ENCODE measurements at places on chromosomes 16 and 17. TPM values are rescaled to one million over a fixed set of nuclear protein-coding genes. Genes with fewer than 3 reads are reported as not detected.

The SLC38A8 gene
- total RNA-seq: not detected

DNA sequence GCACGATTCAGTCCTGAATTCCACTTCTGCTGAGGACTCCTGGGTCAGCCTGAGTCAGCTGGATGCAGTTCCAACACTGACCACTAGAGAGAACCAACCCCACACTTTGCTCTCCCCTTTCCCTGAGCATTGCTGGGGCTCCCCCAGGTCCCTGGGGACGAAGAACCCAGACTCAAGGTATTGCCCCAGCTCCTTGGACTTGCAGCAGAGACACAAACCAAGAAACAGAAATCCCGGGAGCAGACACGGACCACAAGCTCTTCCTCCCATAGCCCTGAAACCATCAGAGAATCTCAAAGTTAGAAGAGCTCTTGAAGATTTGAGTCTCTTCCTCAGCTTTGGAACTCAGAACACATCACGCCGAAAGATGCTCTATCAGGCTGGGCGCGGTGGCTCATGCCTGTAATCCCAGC lies 678 bp upstream of the GH1 start:
- H3K36me3 ChIP-seq: no peaks in the 10 kb centered on the region
- DNase-seq: peak; percentile 55
- H3K27me3 ChIP-seq: peaks cover 6% of the 10 kb centered on the region
- H3K4me3 ChIP-seq: peak overlapping the region; percentile 30

DNA sequence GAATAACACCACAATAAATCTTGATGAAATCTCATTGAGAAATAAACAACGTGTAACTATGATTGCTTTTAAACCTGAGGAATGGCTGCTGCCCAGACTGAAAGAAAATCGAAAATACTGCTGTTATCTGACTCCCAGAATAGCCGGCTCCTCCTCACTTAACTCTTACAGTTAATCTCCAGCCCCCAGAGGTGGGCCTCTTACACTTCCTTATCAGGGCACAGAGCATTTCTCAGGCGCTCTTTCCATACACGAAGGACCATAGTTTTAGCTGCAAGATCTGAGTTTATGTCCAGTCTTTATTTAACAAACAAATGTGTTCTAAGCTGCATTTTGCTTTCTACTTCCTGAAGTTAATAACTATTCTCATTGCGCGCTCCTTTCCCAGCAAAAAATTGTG lies 206.9 kb downstream of the MAP2K4 start:
- no peak for DNase-seq
- H3K36me3 ChIP-seq: no peaks in the 10 kb centered on the region
- peaks cover 2% of the 10 kb centered on the region for H3K27me3 ChIP-seq
- H3K4me1 ChIP-seq: no peaks in the 10 kb centered on the region

- H3K36me3 ChIP-seq: peaks cover 4% of the 10 kb centered on the region
- peak overlapping the region; percentile 93 for H3K27ac ChIP-seq
- DNase-seq: peak; percentile 73
- H3K27me3 ChIP-seq: peaks cover 28% of the 10 kb centered on the region
- peaks cover 54% of the 10 kb centered on the region for H3K4me1 ChIP-seq
Measured at GRCh38 chr17:17032131-17032692, 10.0 kb upstream of the MPRIP start.

- H3K36me3 ChIP-seq: no peaks in the 10 kb centered on the region
- H3K4me1 ChIP-seq: no peaks in the 10 kb centered on the region
- H3K27me3 ChIP-seq: no peaks in the 10 kb centered on the region
- DNase-seq: no peak
- no peak overlapping the region for H3K27ac ChIP-seq
Measured at GRCh38 chr16:1100084-1100800, 4.2 kb upstream of the C1QTNF8 start.

All from glutamatergic neuron (in vitro differentiated cells).